ENCODE measurements at places on chromosomes 7 and 10.
A peak's percentile ranks its signal among the peaks of the same experiment; 100 is the strongest.

DNA sequence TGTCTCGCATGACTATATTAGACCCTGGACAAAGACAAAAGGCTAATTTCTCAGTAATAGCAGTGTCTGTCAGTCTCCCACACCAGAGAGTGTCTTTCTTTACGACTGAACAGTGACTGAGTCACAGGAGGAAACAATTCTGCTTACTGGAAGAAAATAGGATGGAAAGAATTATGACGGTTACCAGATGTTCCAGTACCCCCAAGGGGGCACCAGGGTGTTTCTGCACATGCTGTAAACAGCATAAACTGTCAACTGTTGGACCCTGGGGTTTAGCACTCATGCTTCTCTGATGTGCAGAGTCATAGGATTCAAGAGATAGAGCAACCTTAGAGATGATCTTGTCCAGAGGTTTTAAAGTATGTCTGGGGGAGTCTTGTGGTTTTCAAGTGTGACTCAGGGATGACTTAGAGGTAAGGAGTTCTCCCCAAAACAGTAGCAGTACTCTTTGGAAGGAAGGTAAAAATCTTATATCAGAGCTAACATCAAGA is 291.7 kb downstream of the THSD7A start:
- no peak for DNase-seq

GRCh38 chr7:15341817-15342216 is 220.0 kb downstream of the AGMO start:
- no peak for DNase-seq

GRCh38 chr7:45189151-45189970 is 31.8 kb downstream of the RAMP3 start:
- no peak for DNase-seq

GRCh38 chr7:15257689-15258088 is 304.1 kb downstream of the AGMO start:
- no peak for DNase-seq

DNA sequence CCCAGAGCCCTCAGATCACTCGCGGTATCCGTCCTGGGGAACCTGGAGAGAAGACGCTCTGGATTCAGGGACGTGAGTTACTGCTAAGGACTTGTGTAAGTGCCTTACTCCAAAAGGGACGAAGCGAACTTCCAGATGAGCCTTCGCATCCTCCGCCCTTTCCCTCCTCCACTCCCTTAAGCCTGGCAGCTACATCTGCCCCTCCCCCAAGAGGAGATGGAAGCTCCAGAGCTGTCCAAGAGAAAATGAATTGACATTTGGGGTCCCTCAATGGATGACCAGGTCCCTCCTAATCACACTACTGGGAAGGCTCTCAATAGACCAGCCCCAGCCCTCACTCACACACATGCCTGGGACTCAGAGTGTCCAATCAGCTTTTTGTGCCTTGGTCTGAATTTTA is 31.3 kb upstream of the GDF10 start:
- no peak for DNase-seq

DNA sequence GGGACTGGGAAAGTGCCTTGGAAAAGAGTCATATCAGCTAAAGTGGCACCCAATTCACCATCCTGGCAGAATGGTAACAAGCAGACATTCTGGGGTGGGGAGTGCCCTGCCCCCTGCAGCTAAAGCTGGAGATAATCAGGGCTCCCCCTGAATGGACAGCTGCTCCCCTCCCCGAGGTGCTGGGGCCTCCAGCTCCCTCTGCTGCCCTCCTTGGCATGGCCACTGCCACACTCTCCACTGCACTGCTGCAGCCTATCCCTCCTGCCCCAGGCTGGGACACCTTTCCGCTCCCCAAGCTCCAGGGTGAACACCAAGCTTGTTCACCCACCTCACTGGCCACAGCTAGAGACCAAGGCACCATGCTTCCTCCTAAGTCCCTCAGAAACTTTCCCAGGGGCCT is 9.8 kb upstream of the PARD3 start:
- DNase-seq = no peak

DNA sequence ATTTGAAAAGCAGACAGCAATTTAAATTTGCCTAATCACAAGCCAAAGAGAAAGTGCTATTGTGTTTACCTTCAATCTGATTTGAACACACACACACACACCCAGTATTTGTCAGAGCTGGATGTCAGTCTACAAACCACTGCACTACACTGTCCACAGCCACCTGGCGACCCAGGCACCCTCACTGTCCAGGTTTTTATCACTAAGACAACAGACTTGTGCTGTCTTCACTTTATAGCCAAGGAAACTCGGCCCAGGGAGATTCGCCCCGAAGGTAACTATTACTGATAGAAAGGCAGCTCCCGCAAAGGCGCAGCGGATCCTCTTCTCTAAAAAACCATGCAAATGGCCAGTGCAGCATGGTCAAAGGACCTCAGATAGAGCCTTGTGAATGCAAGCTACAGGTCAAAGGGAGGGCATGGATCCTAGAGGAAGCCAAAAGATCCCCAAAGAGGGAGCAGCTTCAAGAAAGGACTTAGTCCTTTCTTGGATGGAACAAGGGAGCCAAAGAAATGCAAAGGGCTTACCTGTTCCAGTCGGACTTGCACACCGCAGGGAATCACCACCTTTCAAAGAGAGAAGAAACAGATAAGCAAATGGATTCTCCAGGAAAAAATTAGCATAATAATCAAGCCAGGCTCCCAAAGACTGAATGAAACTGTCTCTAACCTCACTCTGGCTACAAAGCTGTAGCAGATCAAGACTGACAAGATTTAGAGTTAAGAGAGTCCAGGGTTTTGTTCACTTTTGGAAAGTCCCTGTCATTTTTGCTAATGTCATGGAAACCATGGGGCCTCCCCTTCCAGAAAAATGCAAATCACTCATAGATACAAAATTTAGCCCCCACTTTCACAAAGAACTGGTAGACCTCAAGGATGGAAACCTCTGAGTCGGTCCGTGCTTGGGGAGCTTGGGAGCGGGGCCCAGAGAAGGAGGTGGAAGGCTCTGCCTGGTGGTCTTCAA is 101.1 kb downstream of the TNS3 start:
- no peak for DNase-seq

DNA sequence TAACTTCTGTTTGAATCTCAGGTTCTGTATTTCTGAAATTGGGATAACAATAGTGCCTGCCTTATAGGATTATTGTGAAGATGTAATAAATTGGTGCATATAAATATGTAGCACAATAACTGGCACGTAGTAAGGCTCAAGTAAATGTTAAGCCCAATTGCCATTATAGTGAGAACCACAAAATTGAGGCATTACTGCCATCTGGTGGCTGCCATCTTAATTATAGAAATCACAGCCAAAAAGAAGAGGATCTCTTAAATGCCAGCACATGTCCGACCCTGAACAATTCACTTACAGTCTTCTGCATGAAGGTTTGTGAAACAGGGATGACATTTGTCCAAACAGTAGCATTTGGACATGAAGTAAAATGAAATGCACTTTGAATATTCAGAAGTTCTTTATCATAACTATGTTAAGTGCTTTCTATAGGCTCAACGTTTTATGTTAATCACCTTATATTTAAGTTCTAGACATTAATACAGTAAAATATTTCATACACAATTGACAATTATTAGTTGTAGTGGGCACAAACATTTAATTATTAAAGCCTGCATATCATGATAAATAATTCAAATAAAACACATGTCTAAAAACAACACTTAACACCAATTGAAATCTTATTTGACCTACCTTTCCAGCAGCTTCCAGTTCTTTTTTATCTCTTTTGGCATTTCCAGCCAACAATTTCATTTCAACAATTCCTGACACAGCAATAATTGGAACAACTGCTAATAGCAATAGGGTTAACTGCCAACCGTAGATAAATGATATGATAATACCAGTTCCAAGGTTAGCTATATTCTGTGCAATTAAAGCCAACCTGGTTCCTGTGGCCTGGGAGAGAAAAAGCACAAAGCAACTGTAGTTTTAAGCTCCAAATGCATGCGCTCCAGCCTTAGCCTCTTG is 58.5 kb downstream of the ABCB4 start:
- peak; percentile 42 for DNase-seq

DNA sequence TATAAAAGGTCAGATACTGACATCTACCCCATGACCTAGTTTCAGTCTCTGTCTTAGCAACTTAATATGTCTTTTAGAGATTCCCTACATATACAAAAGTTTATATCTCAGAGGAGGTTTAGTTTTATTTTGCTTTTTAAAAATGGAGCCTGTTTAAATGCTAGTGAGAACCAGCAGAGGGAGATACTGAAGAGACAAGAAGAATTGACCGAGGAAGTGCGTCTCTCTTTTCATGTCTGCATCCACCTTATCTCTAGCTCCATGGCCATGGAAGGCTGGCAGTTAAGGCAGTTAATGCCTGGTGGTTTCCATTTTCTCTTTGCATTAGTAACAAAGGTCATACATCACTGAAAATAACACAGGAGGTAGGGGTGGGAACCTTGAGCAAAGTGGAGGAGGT is 10.7 kb downstream of the SUV39H2 start:
- DNase-seq = no peak

DNA sequence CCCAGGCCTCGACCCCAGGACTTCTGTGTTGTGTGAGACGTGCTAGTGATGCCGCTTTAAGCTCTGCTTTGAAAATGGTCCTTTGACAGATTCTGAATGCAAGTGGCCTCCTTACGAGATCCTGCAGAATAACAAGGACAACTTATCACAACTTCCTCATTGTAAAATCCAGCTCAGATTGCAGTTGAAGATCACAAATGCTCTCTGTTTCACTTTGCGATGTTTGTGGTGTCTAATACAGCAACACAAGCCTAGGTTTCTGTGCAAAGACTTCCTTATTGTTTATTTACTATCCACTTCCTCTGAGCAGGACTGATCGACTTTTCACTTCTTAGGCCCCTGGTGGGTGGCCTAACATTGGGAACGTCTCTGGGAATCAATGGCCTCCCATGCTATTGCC is 31.7 kb upstream of the INSIG1 start:
- DNase-seq = no peak

- DNase-seq = no peak
Measured at GRCh38 chr7:94643771-94644545, 12.0 kb downstream of the SGCE start.

- DNase-seq = peak; percentile 3
Measured at GRCh38 chr7:30750683-30751650, 968 bp upstream of the INMT start.

- DNase-seq = no peak
Measured at GRCh38 chr10:119807960-119808697, 64.5 kb downstream of the MCMBP start.

DNA sequence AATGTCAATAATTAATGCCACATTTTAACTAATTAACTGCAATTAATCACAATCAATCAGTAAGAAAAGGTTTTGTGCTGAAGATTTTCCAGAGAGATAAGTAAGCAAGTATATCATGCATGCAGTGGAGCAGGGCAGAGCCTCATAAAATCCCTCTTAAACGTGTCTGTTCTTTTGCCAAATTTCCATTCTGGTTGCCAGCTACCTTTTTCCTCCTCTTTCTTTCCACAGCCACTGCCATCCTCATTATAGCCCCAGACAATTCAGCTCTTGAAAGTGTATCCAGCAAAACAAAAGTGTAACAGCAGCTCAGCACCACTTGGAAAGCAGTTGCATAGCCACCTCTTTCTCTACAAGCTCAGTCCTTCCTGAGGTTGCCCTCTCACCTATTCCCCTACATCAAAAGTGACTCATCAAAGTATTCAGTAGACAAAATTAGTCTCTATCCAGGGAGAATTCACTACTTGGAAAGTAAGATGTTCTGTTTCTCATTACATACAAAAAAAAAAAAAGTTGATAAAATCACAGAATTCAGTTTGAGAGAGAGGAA is 26.9 kb upstream of the EPHB6 start:
- DNase-seq = no peak

- no peak for DNase-seq
Measured at GRCh38 chr10:12349629-12350166, 351 bp downstream of the CAMK1D start.

DNA sequence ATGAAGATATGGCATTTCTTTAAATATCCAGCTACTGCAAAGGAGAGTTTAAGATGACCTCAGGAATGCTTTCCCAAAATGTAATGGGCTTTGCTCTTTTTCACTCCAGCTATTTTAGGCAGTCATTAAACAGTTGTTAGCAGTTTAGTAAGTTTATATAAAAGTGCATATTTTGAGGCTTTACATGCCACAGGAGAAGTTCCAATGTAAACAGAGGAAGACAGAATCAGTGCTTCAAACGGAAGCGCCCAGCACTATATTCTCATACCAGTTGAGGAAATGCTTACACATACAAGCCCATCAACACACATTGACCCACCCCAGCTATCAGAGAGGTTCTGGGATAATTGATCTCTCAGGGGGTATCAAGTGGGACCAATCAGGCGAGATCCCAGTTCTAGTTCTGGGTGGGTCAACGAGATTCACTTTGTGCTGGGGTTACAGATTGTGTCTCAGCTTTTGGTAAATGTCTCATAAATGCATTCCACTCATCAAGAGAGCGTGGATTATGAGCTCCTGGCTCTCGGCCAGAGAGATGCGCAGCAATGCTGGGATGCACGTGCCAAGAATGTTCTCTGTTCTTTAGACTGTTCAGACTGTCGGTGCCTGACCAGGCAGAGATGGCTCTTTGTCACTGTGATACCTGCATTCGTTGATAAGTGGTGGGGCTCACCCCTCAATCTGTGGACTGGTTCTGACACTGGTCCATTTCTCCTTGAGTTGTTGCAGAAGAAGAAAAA is 55.0 kb downstream of the CACNB2 start:
- DNase-seq = no peak

GRCh38 chr7:38339953-38340819 is 66.8 kb upstream of the TARP start:
- DNase-seq = no peak

GRCh38 chr7:6438427-6438826 is 9.3 kb downstream of the DAGLB start:
- no peak for DNase-seq

GRCh38 chr7:151630851-151631569 is 111.3 kb upstream of the RHEB start:
- no peak for DNase-seq

- no peak for DNase-seq
Measured at GRCh38 chr10:100600218-100600617, 64.5 kb downstream of the HIF1AN start.

DNA sequence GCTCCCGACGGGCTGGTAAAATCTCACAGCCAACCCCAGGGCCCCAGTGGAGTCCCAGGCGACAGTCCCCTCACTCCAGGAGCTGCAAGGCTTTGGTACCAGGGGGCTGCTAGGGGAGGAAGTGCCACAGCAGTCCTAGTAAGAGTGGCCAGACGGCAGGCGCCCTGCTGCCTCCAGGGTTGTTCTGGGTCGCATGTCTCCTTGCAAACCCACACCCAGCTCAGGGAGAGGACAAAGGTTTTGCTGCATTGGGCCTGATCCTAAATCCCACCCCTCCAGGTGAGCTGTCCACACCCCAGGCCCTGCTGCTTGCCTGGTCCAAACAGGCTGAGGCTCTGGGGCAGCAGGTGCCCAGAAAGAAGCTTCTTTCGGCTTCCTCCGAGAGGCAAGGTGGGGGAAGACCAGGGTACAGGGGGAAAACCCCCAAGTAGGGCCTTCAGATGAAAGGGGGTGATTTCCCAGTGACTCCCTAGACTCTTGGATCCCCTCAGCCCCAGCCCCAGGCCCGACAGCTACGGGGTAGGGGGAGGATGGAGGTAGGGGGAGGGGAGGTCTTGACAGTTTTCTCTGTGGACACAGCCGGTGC is 4.2 kb upstream of the KCP start:
- no peak for DNase-seq

GRCh38 chr7:18583305-18583704 is 87.8 kb downstream of the HDAC9 start:
- no peak for DNase-seq
